ENCODE measurements at places on chromosomes 6 and 20. TPM values are rescaled to one million over a fixed set of nuclear protein-coding genes. Genes with fewer than 3 reads are reported as not detected.
A peak's percentile ranks its signal among the peaks of the same experiment; 100 is the strongest.

DNA sequence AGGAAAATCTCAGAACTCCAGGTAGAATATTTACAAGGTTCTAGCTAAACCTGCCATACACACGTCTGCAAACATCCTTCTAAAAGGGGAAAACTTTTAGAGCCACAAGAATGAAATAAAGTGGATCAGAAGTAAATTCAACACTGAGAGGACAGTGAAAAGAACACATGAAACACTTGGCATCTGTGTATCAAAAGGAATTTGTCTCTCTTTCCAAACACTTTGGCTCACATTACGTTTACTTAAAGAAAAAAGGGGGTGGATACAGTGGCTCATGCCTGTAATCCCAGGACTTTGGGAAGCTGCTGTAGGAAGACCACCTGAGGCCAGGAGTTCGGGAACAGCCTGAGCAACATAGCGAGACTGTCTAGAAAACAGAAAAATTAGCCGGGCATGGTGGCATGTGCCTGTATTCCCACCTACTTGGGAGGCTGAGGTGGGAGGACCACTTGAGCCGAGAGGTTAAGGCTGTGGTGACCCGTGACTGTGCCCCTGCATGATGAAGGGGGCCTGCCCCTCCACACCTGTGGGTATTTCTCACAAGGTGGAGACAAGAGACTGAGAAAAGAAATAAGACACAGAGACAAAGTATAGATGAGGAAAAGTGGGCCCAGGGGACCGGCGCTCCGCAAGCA, 35.4 kb downstream of the NINL start:
- no peak for DNase-seq

DNA sequence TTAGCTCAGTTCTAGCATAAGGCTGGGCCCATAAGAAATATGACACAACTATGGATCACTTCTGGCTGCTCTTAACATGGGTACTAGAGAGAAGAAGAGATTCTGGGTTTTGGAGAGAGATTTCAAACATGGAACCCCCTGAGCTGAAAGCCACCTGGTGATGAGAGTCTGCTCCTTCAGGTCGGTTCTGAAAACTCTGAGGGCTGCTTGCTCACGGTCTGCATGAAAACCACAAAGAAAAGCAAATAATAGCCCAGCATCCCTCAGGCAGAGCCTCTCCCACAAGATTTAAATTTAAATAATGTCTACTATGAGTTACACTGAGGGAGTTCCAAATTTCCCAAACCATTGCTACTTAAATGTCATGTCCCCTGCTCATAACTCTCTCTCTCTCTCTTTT, 301.5 kb downstream of the BMP7 start:
- DNase-seq, result peak; percentile 15

DNA sequence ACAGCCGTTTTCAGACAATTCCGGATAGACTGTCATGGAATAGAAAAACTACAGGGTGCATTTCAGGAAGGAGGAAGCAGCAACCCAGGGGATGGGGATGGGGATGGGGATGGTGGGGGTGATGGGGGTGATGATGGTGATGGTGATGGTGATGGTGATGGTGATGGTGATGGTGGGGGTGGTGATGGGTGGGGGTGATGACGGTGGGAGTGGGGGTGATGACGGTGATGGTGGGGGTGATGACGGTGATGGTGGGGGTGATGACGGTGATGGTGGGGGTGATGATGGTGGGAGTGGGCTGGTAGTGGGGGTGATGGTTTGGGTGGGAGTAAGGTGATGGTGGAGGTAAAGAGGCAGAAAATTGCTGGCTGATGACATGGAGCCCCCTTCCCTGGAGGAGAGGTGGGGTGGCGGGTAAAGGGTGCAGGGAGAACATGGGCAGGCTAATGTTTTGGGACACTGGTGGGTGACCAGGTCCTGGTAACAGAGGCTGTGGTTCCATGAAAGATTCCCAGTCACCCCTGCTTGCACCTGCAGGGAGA, 17.5 kb downstream of the LAMA5 start:
- no peak for DNase-seq

GRCh38 chr20:44370639-44371218, 15.2 kb downstream of the HNF4A start:
- no peak for DNase-seq

DNA sequence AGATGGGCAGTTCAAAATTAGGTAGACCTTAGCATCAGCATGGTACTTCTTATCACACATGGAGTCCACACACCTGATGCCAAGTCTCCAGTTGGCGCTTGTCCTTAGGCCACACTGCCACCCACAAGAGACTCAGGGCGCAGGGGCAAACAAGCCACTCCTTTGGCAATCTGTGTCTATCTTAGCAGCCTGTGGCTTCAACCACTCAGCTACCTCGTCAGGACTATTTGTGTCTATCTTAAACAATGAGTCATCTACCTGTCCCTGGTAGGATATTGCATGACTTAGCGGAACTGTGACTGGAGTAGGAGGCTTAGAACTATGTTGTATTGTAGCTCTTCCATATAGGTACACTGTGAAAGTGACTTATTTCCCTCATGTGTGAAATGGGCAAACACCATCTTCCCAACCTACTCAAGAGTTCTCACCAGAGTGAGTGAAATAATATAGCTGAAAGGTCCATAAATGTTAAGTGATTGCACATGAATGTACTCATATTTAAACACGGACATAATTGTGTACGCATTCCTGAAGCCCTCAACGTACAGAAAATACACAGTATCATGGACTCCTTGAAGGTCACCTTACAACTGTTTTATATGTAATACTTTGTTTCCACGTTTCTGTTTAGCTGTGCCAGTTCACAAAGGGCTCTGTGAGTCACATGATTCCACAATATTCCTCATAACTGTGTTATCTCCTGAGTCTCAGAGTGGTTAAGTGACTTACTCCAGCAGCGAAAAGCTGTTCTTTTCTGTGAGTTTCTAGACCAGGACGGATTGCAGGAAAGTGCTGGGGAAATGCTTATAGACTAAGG, 1.6 kb downstream of the TRIM27 start:
- peak; percentile 71 for DNase-seq

DACT2 gene
- not detected for total RNA-seq

SSTR4 gene
- not detected for total RNA-seq
